Small intestine (tissue), 16 donors: ENCODE measurements at places on chromosomes 6 and 20.

- DNase-seq, result no peak
- H3K36me3 ChIP-seq, result no peaks in the 10 kb centered on the region
- no peak overlapping the region for H3K4me3 ChIP-seq
- no peaks in the 10 kb centered on the region for H3K27me3 ChIP-seq
- no peaks in the 10 kb centered on the region for H3K4me1 ChIP-seq
- no peak overlapping the region for H3K27ac ChIP-seq
Observed at GRCh38 chr6:90202156-90202555, 94.5 kb downstream of the BACH2 start.

- DNase-seq, result peak; percentile 4
- no peaks in the 10 kb centered on the region for H3K36me3 ChIP-seq
- H3K27ac ChIP-seq, result no peak overlapping the region
- no peak overlapping the region for H3K4me3 ChIP-seq
- H3K27me3 ChIP-seq, result peaks cover 35% of the 10 kb centered on the region
Observed at GRCh38 chr6:165820934-165821333, 157.9 kb upstream of the PDE10A start.

DNA sequence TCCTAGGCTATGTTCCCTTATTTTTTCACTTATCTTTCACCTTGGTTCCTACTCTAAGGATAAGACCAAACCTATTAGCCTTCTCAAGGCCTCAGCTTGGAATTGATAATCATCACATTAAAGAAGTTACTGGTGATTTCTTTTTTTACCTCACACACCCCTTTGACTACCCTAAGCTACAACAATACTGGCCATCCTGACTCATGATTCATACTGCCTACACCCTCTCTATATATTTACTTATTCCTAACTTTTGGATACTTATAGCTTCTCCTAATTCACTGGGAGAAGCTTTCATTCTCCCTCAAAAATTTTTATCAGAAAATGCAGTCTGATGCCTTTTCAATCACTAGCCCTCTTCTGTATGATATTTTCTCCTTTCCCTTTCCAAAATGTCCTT, 256.1 kb downstream of the TBX18 start:
- no peaks in the 10 kb centered on the region for H3K36me3 ChIP-seq
- DNase-seq, result no peak
- H3K4me3 ChIP-seq, result no peak overlapping the region
- no peak overlapping the region for H3K27ac ChIP-seq
- no peaks in the 10 kb centered on the region for H3K27me3 ChIP-seq
- H3K4me1 ChIP-seq, result no peaks in the 10 kb centered on the region

- no peaks in the 10 kb centered on the region for H3K4me1 ChIP-seq
- H3K4me3 ChIP-seq, result no peak overlapping the region
- no peaks in the 10 kb centered on the region for H3K36me3 ChIP-seq
- peak; percentile 59 for DNase-seq
- no peaks in the 10 kb centered on the region for H3K27me3 ChIP-seq
- H3K27ac ChIP-seq, result no peak overlapping the region
Observed at GRCh38 chr6:38671885-38672467, 31.0 kb downstream of the GLO1 start.
